ENCODE measurements at places on chromosomes 6 and 20.

- H3K36me3 ChIP-seq = no peaks in the 10 kb centered on the region
- H3K4me3 ChIP-seq = no peak overlapping the region
- DNase-seq = peak; percentile 39
- H3K4me1 ChIP-seq = no peaks in the 10 kb centered on the region
Measured at GRCh38 chr20:32968478-32969241, 35.6 kb downstream of the SUN5 start.

DNA sequence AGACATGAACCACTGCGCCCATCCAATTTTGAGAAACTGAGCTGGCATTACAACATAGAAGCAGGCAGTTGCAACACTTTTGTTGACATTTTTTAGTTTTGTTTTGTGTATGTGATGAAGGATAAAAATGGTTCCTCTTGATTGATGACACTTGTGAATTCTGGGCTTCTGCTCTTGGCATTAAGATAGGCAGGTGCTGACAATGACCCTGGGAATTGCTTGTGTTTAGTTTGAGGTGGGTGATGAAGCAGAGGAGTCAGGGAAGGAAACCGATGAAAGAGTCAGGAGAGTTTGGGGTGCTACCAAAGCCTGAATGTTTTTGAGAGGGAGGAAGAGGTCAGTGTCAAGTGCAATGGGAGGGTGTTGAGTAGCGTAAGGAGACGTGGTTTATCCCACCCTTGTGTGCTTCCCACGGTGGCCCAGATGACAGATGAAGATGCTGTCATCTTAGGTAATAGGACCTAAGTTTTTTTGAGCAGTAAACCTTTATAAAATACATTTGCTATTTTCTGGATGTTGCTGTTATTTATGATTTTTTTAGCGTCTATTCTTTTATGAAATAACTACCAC, 19.4 kb downstream of the CDS2 start:
- H3K27ac ChIP-seq = no peak overlapping the region
- H3K27me3 ChIP-seq = no peaks in the 10 kb centered on the region
- no peak overlapping the region for H3K4me3 ChIP-seq
- peaks cover 19% of the 10 kb centered on the region for H3K4me1 ChIP-seq

DNA sequence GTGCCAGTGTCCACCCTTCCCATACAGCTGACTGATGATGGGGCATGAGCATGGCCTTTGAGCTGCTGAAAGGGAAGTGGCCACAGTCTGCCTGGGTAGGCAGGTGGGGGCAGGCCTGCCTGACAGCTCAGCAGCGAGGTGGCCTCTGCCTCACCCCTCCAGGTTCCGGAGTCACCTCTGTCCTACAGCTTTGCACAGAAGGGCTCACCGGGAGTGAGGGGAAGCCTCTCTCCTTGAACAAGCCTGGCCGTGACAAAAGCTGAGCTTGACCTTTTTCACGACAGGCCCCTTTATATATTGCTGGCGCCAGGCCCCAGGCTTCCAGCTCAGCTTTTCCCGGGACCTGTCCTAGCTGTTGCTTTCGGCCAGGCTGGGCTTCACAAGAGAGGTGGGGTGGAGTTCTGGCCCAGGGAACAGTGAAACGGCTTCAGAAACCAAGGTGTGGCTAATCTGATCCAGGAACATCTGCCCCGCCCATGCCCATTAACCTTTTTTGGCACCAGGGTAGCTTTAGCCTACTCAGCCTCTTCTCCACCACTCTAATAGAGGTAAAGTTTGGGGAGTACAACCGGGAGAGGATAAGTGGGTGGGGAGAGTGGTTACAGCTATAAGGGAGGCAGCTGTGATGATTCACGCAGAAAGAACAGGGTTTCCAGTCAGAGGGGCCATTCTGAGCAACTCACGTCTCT, 42.9 kb downstream of the C6orf132 start:
- H3K36me3 ChIP-seq = no peaks in the 10 kb centered on the region
- peaks cover 64% of the 10 kb centered on the region for H3K4me1 ChIP-seq

DNA sequence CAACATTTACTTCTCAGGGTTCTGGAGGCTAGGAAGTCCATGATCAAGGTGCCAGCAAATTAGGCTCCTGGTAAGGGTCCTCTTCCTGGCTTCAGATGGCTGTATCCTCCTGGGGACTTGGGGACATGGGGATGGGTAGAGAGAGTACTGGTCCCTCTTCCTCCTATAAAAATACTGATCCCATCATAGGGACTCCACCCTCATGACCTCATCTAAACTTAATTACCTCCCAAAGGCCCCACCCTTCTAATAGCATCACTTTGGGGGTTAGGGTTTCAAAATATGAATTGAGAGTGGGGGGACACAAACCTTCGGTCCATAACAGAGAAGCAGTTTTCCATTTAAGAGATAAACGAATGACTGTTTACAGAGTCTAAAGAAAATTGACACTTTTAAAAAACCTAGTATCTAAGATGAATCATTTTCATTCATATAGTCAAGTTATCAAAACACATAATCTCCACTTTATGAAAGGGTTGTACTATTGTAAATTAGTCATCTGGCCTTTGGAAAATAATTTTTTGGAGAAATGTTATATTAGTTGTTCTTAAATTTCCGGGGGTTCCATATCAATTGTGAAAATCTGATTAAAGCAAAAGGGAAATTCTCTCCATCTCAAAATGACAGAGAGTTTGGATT, 33.5 kb downstream of the ELOVL5 start:
- no peaks in the 10 kb centered on the region for H3K27me3 ChIP-seq
- H3K4me1 ChIP-seq = peaks cover 21% of the 10 kb centered on the region
- H3K27ac ChIP-seq = no peak overlapping the region

DNA sequence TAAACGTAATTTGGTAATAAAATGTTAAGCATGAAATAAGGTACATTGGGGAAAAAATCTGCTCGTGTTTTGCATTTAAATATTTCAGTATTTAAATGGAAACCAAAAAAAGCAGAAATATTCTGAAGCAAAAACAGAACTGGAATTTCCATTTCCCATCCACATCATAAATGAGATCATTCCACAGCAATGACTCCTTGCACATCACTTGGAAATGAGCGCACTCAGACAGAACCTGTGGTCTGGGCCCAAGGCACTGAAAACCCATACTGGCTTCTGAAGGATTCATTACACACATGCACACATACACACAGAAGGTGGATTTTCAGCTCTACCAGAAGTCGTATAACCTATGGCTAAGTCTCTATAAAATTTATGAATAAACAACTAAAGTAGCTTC, 174.8 kb downstream of the IBTK start:
- H3K4me3 ChIP-seq = no peak overlapping the region
- H3K27me3 ChIP-seq = no peaks in the 10 kb centered on the region
- no peaks in the 10 kb centered on the region for H3K4me1 ChIP-seq
- H3K36me3 ChIP-seq = no peaks in the 10 kb centered on the region
- DNase-seq = no peak

DNA sequence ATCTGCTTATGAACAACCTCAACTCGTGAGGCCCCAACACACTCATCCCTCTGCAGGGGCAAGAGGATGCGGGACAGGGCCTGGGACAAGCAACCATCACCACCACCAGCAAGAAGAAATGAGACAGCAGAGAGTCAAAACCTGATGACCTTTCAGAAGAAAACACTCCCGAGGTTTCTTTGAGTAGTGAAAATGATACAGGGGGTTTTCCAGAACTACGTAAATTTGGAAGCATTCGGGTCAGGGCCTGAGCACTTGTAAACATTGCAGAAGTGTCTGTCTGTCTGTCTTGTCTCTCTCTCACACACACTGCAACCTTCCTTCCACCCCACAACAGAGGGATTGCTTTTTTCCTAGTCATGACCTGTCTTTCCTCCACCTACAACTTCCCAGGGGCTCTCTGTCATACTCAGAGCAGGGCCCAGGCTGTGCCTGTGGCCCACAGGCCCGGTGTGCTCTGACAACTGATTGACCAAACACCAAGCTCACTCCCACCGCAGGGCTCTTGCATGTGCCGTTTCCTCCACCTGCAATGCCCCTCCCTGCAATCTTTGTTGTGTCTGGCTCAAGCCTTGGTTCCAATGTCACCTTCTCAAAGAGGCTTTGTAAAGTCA, 90.9 kb downstream of the BMP7 start:
- H3K27me3 ChIP-seq = no peaks in the 10 kb centered on the region
- peaks cover 12% of the 10 kb centered on the region for H3K4me1 ChIP-seq
- no peaks in the 10 kb centered on the region for H3K36me3 ChIP-seq
- no peak overlapping the region for H3K4me3 ChIP-seq
- no peak for DNase-seq

DNA sequence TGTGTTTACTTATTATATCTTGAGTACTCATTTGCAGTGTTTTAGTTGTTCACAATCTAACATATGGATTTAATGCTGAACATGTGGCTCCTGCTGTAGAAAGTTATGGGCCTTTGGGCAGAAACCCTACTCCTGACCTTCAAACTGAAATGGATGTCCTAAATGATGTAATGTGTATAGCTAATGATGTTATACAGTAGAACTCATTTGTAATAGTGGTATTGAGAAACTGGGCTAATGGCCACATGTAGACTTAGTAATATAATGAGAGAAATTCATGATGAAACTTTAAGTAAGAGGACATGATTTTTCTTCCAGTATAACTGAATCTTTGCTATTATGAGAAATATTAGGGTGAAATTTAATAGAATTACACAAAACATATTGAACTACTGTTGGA, 121.3 kb upstream of the PTPRK start:
- no peak for DNase-seq
- no peaks in the 10 kb centered on the region for H3K36me3 ChIP-seq
- no peak overlapping the region for H3K4me3 ChIP-seq
- H3K27ac ChIP-seq = no peak overlapping the region
- H3K4me1 ChIP-seq = no peaks in the 10 kb centered on the region

DNA sequence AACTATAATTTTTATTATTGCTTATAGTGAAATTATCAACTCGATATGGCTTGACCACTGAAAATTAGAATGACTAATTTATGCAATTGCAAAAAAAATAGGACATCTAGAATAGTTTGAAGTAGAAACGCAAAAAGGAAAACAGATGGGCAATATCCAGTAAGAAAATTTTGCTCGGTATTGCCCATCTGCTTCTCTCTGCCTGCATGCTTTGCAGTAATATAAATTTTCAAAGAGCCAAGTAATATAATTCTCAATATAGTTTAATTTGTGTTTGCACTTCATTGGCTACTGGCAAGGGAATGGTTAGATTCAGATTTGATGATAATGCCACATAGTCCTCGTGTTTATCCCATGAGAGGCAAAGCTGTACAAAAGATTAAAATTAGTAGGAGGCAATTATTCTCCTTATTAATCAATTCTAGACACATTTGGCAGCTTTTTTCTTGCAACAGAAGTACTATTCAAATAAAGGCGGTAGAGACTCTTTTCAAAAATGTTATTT, 27.3 kb upstream of the LAMA2 start:
- H3K4me1 ChIP-seq = no peaks in the 10 kb centered on the region
- no peak for DNase-seq
- H3K27ac ChIP-seq = no peak overlapping the region
- no peaks in the 10 kb centered on the region for H3K27me3 ChIP-seq
- H3K4me3 ChIP-seq = no peak overlapping the region

- H3K36me3 ChIP-seq = no peaks in the 10 kb centered on the region
- H3K4me3 ChIP-seq = no peak overlapping the region
- H3K27me3 ChIP-seq = peaks cover 68% of the 10 kb centered on the region
- peak; percentile 73 for DNase-seq
Measured at GRCh38 chr20:46255440-46256104, 52.7 kb downstream of the CDH22 start.

GRCh38 chr6:139530561-139530960, 156.1 kb upstream of the CITED2 start:
- no peak overlapping the region for H3K4me3 ChIP-seq
- DNase-seq = no peak
- no peaks in the 10 kb centered on the region for H3K36me3 ChIP-seq
- H3K4me1 ChIP-seq = peaks cover 26% of the 10 kb centered on the region
- no peaks in the 10 kb centered on the region for H3K27me3 ChIP-seq
- no peak overlapping the region for H3K27ac ChIP-seq

DNA sequence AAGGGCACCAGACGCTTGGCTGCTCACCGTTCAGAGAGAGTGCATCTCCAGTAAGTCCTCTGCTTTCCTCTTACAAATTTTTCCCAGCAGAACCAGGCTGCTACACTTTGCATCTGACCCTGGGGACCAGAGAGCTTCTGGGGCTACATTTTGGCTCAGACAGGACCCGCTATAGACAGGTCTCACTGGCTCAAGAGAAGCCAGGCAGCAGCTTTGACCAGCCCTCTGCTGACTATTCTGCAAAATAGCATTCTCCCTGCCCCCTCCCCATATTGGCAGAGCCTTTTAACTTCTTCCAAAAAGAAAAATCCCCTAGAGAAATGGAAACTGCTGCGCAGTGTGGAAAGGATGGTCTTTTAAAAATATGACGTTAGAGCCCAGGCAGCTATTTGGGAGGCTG, 37.2 kb downstream of the CPXM1 start:
- H3K36me3 ChIP-seq = no peaks in the 10 kb centered on the region
- H3K27ac ChIP-seq = no peak overlapping the region
- no peak overlapping the region for H3K4me3 ChIP-seq
- peaks cover 25% of the 10 kb centered on the region for H3K27me3 ChIP-seq
- H3K4me1 ChIP-seq = peaks cover 7% of the 10 kb centered on the region
